Naive thymus-derived CD4-positive, alpha-beta T cell (primary cell): ENCODE measurements at places on chromosomes 7 and 10.
A peak's percentile ranks its signal among the peaks of the same experiment; 100 is the strongest.

GRCh38 chr7:128941323-128941890 is 3.7 kb downstream of the IRF5 start:
- no peak overlapping the region for H3K27ac ChIP-seq
- peaks cover 4% of the 10 kb centered on the region for H3K27me3 ChIP-seq
- no peaks in the 10 kb centered on the region for H3K4me1 ChIP-seq
- no peaks in the 10 kb centered on the region for H3K36me3 ChIP-seq
- H3K4me3 ChIP-seq: no peak overlapping the region

- no peaks in the 10 kb centered on the region for H3K27me3 ChIP-seq
- peaks cover 9% of the 10 kb centered on the region for H3K4me1 ChIP-seq
- H3K4me3 ChIP-seq: peak overlapping the region; percentile 31
- no peaks in the 10 kb centered on the region for H3K36me3 ChIP-seq
- no peak overlapping the region for H3K27ac ChIP-seq
These were observed 158.0 kb upstream of the ITGB1 start for GRCh38 chr10:33115738-33116719.

DNA sequence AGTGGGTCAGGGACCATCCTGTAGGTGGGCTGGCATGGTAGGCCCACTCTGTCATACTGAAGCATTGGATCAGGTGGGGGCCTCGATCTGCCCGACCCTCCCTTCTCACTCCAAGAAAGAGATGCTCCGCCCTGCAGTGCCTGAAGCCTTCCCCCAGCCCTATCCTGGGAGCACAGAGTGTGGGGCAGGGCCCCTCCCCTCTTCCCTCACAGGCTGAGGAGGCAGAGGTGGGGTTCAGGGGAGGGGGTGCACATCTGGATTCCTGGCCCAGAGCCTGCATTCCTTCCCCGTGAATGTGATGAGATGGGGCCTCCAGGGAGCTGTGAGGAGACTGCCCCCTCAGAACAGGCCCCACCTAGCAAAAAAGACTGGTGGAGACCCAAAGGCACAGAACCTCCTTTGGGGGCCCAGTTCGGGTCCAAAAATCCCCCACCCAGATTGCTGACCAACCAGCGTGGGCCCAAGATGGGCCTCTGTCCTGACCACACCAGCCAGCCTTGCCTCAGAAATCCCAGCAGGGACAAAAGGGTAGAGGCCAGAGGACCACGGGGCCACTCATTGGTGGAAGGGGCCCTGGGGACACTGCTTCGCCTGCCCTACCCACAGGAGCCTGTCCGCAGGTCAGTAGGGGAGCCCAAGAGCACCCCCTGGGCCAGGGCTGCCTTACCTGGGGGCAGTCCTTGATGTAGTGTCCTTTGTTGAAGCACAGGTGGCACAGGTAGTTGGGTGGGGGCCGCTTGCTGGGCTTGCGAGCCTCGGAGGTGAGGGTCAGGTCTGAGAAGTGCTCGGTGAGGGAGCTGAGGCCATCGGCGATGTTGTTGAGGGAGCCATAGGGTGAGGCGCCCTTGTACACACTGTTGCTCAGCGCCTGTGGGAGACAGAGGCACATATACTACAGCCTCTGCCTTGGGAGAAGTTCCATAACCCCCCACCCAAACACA is 13.3 kb downstream of the ZCCHC24 start:
- H3K27me3 ChIP-seq: no peaks in the 10 kb centered on the region
- H3K27ac ChIP-seq: no peak overlapping the region
- DNase-seq: no peak
- H3K4me3 ChIP-seq: no peak overlapping the region
- H3K36me3 ChIP-seq: no peaks in the 10 kb centered on the region

DNA sequence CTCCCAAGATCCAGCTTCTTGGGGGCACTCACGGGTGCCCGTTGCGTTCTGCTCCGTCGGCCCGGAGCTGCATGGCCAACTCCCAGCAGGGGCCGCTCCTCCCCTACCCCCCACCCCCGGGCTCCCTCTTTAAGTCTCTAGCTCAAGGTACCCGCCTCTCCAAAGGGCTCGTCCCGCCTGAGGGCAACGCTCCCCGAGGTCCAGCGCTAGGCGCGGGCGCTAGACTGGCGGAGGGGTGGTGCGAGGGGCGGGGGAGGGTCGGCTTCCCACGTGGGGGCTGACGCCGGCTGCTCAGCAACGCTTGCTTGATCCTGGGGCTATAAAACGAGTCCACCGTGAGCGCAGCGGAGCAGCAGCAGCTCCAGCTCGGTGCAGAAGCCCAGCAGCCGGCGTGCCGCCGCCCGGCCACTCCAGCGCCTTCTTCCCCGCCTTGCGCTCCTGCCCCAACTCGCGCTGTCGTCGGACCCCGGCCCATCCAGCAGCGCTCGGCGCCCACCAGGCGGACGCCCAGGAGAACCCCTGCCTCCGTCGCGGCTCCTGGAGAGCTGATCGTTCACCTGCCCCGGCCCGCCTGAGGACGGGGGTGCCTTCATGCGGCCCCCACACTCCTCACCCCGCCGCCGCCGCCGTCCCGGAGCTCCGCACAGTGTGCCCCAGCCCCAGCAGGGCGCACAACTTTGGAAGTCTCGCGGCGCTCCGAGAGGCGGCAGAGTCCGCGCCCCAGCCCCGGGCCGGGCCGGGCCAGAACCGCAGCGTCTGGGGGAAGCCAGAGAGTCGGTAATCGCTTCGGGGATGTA is at the start of gene ADRA2A:
Gene ADRA2A, plus strand, starts transcription at position 348 of the 797 bp plus-strand sequence. CDS start 968 bp downstream, outside the sequence.
- peaks cover 13% of the 10 kb centered on the region for H3K4me1 ChIP-seq
- peak within 1 kb of the TSS; percentile 44 for H3K4me3 ChIP-seq
- H3K27ac ChIP-seq: no peak within 1 kb of the TSS
- no peaks in the 10 kb centered on the region for H3K36me3 ChIP-seq
- no peak for DNase-seq

DNA sequence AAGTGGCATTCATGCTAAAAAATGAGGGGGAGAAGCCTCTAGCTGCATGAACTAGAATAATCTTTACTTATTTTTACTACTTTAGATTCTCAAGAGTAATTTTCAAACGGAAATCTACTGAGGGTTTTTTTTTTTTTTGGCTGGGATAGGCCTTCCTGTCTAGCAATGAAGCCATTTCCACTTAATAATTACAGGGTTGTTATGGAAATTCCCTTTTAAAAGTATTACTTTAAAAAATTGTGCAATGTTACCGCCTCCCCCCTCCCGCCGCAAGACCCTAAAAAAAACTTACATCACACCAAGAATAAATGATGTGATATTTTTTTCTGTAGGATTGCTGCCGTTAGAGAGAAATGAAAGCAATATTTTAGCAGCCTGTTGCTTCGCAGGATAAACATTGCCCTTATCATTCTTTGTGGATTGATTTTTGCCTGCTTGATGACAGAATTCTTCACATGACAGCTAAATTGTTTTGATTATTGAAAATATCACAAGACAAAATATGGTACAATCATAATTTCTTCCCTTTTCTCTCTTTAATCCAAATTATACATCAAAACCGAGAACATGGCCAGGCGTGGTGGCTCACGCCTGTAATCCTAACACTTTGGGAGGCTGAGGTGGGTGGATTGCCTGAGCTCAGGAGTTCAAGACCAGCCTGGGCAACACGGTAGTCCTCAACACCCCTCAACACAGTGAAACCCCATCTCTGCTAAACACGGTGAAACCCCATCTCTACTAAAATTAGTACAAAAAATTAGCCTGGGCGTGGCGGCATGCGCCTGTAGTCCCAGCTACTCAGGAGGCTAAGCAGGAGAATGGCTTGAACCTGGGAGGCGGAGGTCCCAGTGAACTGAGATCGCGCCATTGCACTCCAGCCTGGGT is 32.8 kb downstream of the ARL4A start:
- no peak for DNase-seq
- H3K27me3 ChIP-seq: no peaks in the 10 kb centered on the region
- H3K27ac ChIP-seq: no peak overlapping the region
- no peaks in the 10 kb centered on the region for H3K36me3 ChIP-seq

GRCh38 chr7:43260980-43261878 is 148.8 kb downstream of the HECW1 start:
- no peaks in the 10 kb centered on the region for H3K27me3 ChIP-seq
- peak; percentile 40 for DNase-seq
- H3K36me3 ChIP-seq: no peaks in the 10 kb centered on the region
- H3K4me1 ChIP-seq: no peaks in the 10 kb centered on the region

DNA sequence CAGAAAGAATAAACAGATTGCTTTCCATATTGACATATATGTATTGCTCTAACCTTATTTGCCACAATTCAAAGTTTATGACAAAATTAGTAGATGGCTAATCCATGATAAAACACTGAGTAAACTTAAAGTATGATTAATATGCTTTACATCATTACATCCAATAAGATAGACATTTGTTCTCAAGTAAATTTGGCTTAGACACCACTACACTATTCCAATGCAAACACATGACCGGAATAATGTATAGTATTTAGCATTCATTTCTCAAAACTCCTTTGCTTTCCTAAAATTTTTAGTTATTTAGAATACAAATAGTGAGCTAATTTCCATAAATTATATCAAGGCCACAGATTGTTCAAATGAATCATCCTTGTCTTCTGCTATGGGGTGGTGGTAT is 20.2 kb downstream of the SEM1 start:
- no peaks in the 10 kb centered on the region for H3K27me3 ChIP-seq
- DNase-seq: no peak
- peaks cover 7% of the 10 kb centered on the region for H3K4me1 ChIP-seq
- H3K36me3 ChIP-seq: peaks cover 31% of the 10 kb centered on the region

- DNase-seq: no peak
- H3K27ac ChIP-seq: no peak overlapping the region
- no peaks in the 10 kb centered on the region for H3K27me3 ChIP-seq
- H3K36me3 ChIP-seq: peaks cover 29% of the 10 kb centered on the region
- no peaks in the 10 kb centered on the region for H3K4me1 ChIP-seq
These were observed 8.8 kb downstream of the FZD9 start for GRCh38 chr7:73442222-73442902.

DNA sequence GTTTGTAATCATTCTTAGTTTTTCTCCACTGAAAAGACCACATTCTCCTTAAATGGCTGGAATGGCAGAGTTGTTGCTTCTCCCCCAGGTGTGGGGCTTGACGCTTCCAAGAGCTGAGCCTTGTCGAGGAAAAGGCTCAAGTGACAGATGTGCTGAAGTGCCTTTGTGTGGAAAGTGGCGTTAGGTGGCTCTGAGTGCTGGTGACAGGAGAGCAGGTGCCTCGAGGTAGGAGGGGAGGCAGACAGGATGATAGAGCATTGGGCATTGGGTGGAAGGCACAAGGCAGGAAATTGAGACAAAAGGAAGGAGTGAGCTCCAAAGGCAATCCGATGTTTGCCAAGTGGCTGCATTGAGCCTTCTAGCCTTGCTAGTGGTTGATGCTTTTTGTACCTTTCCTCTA is 6.7 kb downstream of the KIAA1217 start:
- DNase-seq: no peak
- H3K27ac ChIP-seq: no peak overlapping the region
- no peaks in the 10 kb centered on the region for H3K27me3 ChIP-seq
- H3K4me3 ChIP-seq: no peak overlapping the region

DNA sequence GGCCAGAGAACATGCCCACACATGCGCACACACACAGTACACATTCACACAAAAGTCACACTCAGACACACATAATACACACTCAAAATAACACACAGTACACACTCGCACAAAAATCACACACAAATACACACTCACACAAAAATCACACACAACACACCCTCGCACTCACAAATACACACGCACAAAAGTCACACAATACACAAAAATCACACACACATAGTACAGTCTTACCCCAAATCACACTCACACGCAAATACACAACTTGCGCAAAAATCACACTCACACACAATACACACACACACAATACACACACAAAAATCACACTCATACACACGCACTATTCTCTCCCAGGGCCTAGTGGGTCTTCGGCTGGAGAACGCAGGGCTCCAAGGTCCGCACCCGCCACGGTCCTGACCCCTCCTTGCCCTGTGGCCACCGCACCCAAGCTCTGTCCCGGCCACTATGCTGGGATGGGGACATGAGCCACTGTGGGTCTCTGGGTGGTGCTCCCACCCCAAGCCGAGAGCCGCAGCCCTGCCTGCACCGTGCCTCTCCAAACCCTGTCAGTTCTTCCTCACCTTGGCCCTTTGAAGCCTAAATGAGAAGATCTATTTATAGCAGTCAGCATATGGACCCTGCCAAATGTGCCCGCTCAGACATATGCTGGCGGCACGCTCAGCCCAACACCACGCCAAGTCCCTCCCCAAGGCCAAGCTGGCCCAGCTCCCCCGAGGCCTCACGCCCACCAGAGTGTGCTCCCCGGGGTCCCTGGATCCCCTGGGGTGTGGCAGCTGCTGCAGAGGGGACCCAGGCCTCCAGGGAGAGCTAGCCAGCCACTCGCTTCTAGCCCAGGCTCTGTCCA is 55.9 kb downstream of the ELFN1 start:
- H3K27me3 ChIP-seq: no peaks in the 10 kb centered on the region
- H3K4me1 ChIP-seq: no peaks in the 10 kb centered on the region
- no peak overlapping the region for H3K4me3 ChIP-seq
- no peak overlapping the region for H3K27ac ChIP-seq

GRCh38 chr7:28738412-28738811 is 219.7 kb downstream of the TRIL start:
- no peak overlapping the region for H3K4me3 ChIP-seq
- no peak overlapping the region for H3K27ac ChIP-seq
- H3K4me1 ChIP-seq: no peaks in the 10 kb centered on the region
- H3K27me3 ChIP-seq: no peaks in the 10 kb centered on the region
- no peak for DNase-seq
- H3K36me3 ChIP-seq: no peaks in the 10 kb centered on the region

DNA sequence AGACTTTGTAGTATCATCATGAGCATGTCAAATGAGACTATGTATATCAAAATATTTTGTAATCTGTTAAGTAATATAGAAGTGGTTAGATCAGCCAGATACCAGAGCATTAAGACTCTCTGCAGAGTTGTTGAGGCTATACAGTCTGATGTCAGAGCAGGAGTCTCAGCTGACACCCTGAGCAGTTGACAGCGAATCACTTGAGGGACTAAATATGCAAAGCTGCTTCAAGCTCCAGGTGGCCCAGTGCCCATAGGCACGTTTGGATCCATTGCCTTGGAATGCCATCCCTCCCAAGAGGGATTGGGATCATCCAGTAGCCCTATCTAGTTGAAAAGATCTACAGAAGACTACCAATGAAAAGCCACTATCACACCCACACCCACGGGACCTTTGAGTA is 210.2 kb downstream of the TAX1BP1 start:
- DNase-seq: no peak
- no peaks in the 10 kb centered on the region for H3K27me3 ChIP-seq
- no peak overlapping the region for H3K27ac ChIP-seq
- no peaks in the 10 kb centered on the region for H3K36me3 ChIP-seq
- no peak overlapping the region for H3K4me3 ChIP-seq

GRCh38 chr10:91115618-91116390 is 104.7 kb upstream of the PCGF5 start:
- no peaks in the 10 kb centered on the region for H3K27me3 ChIP-seq
- H3K4me1 ChIP-seq: no peaks in the 10 kb centered on the region
- H3K4me3 ChIP-seq: no peak overlapping the region
- H3K36me3 ChIP-seq: no peaks in the 10 kb centered on the region
- H3K27ac ChIP-seq: no peak overlapping the region

GRCh38 chr10:23391821-23392220 is 47.1 kb upstream of the OTUD1 start:
- H3K4me1 ChIP-seq: no peaks in the 10 kb centered on the region
- H3K36me3 ChIP-seq: no peaks in the 10 kb centered on the region
- H3K4me3 ChIP-seq: no peak overlapping the region
- no peak for DNase-seq

GRCh38 chr10:103513380-103514060 is 20.0 kb downstream of the NEURL1 start:
- H3K36me3 ChIP-seq: no peaks in the 10 kb centered on the region
- no peak for DNase-seq
- H3K27ac ChIP-seq: no peak overlapping the region
- H3K27me3 ChIP-seq: no peaks in the 10 kb centered on the region
- H3K4me3 ChIP-seq: no peak overlapping the region
